ENCODE measurements at places on chromosomes 2 and 18. TPM values are rescaled to one million over a fixed set of nuclear protein-coding genes. Genes with fewer than 3 reads are reported as not detected.
A peak's percentile ranks its signal among the peaks of the same experiment; 100 is the strongest.

DNA sequence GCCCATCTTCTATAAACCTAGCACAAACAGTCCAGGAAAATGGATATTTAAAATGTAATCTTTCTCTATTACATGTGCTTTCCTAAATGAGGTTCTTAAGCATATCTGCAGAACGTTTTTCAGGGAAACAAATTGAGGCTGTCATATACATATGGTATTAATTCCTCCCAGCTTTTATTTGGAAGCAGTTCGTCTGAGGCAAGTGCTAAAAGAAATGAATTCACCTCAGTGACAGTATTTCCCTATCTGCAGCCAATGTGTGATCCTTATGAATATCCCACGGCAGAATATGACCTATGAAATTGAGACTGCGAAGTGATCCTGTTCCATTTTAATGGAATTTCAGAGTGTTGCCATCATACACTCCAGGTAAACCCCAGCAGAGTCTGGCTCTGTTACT is 7.1 kb downstream of the MYOM1 start:
- DNase-seq = no peak

DNA sequence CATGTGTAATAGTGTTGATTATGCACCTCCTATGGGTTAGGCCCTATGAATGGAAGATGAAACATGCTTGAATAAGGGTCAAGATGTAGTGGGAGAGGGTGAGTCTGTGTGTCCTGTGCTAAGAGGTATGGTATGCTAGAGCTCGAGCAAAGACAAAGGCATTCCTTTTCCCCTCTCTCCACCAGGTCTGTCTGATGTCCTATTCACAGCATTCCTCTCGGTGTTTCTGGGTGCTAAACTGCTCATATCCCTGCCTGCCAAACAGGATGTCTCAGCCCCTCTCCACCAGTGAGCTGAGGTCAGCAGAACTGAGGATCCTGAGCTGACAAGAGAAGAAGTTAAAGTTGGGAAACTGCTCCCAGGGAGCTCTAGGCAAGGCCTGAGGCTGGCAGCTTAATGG is 344.9 kb downstream of the TSN start:
- DNase-seq = no peak

GRCh38 chr2:224591220-224591619 is 6.1 kb upstream of the CUL3 start:
- no peak for DNase-seq

- DNase-seq = peak; percentile 36
Observed at GRCh38 chr18:13232971-13233786, 14.6 kb downstream of the LDLRAD4 start.

- no peak for DNase-seq
Observed at GRCh38 chr2:237097911-237098702, 12.4 kb downstream of the COPS8 start.

DNA sequence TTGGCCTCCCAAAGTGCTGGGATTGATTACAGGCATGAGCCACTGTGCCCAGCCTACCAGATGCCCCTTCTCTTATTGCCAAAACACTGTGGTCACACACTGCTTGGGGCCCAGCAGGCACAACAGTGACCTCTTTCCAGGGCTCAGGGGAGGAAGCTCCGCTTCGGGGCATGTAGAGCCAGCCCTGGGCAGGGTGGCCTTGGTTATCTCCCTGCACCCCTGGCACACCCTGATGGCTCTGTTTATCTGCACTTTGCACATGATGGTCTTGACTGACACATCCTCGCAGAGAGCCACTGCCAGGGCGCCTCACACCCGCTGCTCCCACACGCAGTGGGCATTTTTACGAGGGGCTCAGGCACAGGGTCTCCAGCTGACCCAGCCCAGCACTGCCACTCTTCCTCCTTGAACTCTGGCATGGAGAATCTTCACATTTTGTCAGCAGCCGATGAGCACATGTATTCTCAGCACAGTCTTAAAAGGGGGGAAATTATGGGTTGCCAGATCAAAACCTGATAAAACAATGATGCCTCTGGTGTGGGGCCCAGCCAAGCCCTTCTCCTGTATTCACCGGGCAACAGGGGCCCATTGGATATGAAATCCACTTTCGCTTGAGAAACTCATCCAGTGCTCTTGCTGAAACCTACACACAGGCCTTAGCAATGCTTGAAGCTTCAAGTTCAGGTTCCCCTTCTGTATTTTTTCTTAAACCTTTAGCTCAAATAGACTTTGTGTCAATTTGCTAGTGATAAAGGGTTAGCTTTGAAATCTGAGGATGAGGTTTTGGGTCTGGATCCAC is 5.9 kb downstream of the GYPC start:
- DNase-seq = no peak

DNA sequence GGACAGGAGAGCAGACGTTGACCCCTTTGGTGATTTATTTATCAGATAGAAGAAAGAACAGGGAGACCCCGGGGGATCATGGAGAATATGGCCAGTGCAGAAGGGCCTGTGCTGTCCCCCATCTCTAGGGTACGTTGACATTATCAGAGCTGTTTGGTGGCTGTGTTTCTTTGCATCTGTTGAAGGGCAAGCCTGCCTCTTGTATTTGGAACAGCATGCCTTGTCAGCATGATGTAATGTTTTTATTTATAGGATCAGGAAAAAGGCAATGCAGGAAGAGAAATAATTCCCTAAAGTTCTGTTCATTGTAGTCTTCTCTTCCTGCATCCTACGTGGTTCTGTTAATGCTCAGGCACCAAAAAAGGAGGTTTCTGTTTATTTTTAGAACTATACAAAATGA is 49.8 kb upstream of the CABYR start:
- no peak for DNase-seq

DNA sequence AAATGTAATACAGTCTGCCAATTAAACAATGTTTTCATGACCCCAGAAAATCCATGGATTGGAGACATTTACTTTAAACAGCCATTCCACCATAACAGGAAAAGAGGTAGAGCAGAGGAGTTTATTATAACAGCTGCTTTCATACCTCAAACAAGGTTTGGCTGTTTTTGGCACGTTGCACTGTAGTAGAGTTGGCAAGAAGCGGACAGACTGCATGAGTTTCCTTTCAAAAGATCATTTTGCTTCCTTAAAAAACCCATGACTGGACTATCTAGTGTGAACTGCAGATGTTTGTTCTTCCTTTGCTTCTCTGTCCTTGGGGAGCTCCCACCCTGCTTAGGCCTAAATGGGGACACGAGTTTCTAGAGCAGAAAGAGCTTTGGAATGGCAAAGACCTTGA is 108.5 kb upstream of the THOC1 start:
- no peak for DNase-seq

DNA sequence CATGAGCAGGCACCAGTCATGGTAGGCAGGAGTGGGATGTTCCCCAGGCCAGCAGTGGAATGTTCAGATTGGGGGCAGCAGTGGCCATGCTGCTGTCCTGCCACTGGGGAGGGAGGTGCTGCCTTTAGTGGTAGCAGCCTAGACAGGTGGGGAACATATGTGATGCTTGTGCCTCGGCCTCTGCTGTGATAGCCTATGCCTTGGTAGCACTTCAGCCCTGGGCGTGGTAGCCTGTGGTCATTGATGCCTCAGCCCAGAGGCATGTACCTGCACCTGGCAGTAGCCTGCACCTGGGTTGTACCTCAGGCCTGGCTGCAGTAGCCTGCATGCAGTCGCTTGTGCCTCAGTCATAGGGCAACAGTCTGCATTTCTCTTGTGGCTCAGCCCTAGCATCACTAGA is 7.1 kb downstream of the RFTN2 start:
- no peak for DNase-seq

DNA sequence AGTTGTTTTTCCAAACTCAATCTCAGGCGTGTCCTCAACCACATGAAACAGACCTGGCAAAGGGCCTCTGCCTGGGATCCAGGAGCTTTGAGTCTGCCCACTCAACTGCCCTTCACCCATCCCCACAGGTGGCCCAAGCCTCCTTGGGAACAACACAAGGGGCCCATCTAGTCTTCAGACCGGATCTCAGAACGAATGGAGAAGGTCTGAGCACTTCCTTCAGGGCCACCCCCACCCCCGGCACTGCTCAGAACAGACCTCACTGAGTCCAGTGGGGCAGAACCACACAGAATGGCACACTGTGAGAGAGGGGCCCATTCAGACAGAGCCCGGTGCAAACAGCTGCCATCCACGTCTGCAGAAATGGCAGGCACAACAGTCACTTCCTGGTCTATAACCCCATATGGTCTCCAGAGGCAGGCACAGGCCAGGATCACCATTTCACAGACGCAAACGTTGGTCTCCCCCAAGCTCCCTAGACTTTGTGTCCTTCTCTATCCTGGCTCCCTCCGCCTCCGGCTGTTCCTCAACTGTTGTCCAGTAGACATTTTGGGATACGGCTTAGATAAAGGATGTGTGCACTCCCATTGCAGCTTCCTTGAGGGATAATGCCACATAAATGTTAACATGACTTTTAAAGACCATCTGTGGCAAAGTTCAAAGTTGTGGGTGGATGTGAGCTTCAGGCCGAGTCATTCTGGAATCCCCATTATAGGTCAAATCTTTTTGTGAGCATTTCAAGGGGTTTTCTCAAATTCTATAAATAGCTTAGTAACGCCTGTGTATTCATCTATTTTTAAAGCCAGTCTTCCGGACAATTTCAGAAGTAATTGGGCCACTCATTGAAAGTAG is 149.7 kb downstream of the SMAD7 start:
- DNase-seq = peak; percentile 44

Gene VWA3B
- 0.18 TPM for total RNA-seq

Gene UXS1
- total RNA-seq = 7.5 TPM

Gene GBX2
- total RNA-seq = not detected
